ENCODE measurements at places on chromosomes 1 and 21.

DNA sequence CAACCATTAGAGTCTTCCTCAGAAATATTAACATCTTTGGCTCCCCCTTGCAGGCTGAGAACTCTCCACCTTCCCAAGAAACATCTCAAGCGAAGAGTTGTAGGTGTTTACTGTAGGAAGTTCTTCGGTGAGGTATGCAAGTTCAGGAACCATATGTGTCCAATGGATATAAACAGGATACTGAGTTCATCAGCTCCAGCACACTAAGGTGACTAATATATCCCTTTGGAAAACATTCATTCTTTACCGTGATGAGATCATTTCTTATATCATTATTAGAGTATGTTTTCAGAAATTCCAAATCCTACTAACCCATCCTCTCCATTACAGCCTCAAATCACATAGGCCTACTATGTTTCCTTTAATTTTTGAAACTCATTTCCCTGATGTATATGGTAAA, 37.3 kb upstream of the PRMT6 start:
- no peak for DNase-seq

GRCh38 chr1:175834597-175834996, 91.2 kb upstream of the TNR start:
- DNase-seq = no peak

DNA sequence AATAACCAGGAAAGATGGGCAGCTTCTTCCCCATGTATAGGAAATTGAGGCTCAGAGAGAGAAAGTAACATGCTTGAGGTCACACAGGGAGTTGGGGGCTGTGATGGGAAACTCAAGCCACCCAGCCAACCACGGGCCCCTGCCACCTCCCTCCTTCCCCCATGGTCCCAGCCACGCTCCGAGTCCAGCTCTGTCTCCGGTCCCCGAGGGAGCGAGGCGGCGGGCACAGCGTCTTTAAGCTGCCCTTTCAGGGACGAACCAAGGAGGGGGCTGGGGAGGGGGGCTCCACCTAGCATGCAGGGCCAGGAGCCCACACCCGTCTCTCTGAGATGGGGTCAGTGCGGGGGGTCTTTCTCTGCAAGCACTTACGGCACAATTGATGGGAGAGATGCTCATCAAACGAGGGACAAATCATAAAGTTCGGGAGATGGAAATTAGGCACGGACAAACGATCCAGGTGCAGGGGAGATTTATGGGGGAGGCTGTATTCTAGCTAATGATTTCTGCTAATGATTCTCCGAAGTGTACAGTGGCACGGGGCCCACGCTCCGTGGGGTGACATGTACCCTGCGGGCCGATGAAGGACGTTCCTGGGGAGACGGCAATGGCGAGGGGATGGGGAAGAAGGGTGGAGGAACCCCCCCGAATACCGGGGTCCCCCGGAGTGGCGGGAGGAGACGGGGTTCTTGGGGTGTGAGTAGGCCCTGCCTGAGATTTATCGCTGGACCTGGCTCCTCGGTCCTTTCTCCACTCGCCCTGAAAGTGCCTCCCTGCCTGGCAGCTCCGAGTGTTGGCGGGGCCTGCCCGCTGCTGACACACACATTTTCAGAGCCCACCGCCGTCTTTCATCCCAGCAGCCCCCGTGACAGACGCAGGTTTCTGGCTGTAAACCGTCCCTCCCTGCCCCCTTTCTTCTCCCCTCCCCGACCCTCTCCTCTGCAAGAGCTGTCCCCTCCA, 31.2 kb upstream of the CASZ1 start:
- DNase-seq = no peak

DNA sequence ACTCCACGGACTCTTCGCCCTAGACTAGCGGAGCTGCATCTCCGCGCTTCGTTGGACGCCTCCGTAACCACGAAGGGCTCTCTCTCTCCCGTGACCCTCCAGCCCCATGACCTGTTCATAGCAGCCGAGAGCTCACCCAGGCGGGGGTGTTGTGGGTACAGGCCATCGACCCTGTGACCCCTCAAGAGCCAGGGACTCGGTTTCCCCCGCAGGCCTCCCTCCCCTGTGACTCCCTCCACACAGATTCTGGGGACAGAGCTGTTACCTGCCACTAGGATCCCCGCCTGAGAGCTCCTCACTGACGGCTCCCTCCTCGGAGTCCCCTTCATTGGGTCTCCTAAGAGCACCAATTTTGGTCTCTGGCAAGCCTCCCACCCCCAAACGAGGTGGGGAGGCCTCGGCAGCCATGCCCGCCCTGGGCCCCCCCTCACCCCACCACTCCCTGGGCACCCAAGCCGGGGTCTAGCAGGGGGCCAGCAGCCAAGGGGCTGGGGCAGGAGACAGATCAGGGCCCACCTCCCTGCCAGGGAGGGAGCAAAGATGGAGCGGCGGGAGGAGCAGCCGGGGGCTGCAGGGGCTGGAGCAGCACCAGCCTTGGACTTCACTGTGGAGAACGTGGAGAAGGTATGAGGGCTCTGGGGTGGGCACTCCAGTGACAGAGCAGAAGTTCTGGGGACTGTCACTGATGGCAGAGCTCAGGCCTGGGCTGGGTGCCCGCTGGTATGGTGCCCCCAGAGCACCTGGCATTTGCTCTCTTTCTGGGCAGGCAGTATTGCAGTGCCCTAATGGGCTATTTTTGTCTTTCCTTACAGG, 517 bp downstream of the IPO13 start:
- DNase-seq = no peak

DNA sequence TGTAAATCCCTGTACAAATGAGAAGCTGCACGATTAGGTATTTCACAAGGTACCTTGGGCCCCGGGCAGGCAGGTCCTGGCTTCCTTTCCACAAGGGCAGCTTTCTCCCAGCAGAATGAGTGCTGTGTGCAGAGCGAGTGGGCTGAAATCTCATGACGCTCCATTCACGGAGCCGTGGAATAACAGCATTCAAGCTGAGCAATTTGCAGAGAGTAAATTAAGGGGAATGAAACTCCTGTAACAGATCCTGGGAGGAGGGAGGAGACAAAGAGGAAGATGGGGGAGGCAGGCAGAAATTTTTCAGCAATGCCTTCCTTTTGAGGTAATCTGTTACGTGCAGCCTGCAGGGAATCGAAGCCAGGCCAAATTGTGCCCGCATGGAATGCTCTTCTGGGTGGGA, 239.9 kb downstream of the TNR start:
- DNase-seq = no peak

DNA sequence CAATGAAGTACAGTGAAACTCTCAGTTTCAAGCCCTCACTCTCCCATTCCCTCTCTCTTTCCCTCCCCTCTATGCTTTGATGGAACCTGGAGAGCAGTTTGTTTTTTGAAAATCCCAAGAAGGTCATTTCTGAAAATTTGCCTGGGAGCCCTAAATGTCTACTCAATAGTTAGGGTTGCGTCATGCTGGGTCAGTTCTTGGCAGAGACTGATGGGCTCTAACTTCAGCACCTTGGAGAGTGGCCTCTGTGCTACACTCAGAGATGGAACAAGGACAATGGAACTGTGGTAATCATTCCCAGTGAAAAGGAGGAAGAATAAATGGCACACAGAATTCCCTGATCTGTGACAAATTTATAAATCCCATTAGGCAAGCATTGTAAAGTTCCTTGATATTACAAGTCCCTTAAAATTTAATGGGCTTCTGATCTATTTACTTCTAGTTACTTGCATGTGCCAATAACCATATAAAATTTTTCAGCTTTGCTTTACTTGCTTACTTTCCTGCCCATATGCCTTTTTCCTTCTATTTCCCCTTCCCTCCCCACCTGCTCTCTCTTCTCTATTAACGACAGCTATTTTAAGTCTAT, 182.9 kb upstream of the KCND3 start:
- DNase-seq = no peak

DNA sequence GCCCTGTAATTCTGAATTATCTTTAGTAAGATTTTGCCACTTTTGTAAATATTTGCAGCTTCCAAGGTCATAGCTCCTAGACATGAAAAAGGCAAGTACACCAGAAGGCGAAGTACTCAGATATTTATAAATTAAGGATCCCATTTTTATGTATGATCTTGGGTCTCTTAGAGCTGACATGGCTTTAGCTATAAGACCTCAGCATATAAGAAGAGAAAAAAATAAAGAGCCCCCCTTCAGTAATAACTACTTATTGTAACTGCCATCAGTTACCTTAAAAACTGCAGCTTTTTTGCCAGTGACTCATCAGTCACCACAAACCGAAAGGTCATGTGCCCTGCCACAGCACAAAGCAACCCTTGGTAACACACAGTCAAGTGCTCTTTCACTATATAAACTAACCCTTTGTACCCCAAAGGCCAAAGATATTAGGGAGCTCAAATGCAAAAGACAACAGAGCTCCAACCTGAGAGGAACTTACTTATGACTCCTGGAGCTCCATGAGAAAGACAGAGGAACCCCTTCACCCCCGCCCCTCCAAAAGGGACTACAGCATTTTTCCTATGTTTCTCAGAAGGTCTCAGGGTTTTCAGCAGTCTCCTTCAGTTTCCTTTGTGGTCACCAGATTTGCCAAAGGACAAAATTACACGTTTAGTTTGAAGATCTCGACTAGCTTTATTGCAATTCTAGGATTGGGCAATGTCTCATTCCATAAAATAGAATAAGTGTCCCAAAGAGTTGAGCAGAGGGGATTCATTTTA, 219.8 kb upstream of the DUSP10 start:
- DNase-seq = no peak

DNA sequence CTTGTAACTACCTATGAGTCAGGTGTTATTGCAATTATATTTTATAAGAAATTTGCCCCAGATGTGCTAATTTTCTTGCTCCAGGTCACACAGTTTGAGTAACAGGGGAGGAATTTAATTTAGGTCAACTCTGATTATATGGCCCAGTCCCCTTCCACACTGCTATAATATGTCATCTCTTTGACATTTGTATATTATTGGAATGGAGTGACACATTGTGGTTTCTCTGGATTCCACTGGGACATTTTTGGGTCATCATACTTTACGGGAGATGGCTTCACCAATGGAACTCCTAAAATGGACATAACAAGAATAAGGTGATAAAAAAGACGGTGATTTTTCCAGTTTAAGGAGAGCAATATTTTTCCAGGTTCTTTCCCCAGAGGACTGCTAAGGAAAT, 191.2 kb downstream of the DISC1 start:
- DNase-seq = no peak

- DNase-seq = no peak
Observed at GRCh38 chr1:228669242-228669585, 66.1 kb upstream of the RHOU start.

DNA sequence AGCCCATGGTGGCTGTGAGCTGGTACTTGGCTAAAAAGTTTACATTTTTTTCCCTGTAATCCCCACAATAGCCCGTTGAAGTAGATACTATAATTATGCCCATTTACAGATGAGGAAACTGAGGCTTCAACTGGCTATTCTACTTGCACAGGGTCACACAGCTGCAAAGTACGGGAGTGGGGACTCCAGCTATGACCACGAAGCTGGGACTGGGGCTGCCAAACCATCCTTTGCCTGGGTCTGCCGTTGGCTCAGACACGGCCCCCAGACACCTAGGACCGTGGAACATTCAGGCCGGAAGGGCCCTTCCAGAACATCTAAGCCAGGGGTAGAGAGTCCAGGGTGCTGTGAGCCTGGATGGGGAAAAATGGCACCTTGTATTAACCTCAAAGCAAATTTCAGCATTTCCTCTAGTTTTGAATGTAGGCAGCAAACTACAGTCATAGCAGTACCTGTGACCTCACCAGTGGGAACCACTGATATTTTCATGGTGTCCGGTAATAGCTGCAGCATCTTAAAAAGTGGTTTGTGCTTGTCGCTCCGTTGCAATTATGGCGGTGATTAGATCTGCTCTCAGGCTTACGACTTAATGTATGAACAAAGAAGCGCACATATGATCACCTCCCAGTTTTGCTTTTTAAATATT, 4.3 kb downstream of the TP73 start:
- no peak for DNase-seq

DNA sequence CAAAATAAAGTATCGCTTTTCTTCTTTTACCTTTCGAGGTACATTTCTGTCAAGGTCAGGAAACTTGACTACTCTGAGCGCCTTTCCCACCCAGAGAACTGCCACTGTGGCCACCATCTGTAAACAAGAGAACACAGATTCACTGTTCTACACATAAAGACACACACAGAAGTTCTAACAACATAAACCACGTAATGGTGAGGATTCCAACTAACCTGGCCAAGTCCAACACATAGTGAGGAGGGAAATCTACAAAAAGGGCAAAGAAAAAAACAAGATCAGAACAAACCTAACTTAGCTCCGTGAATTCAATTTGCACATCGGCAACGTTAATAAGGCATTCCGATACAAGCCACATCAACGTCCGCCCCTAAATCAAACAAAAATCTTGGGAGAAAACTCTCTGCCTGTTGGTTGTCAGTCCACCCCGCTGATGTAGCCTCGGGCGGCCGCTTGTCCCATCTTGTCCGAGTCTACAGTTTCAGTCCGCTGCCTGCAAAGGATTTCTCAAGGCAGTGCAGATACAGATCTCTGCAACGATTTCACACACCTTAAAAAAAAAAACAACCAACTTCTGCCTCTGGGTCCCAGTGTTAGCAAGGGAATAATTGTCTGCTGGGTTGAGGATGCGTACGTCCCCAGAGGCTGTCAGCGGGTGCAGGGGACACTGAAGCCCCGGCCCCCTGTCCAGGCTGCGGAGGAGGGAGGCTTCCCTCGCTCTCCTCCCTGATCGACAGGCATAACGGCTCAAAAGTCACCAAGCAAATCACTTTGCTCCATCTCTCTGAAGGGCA, 1.0 kb downstream of the SLC35D1 start:
- peak; percentile 2 for DNase-seq

DNA sequence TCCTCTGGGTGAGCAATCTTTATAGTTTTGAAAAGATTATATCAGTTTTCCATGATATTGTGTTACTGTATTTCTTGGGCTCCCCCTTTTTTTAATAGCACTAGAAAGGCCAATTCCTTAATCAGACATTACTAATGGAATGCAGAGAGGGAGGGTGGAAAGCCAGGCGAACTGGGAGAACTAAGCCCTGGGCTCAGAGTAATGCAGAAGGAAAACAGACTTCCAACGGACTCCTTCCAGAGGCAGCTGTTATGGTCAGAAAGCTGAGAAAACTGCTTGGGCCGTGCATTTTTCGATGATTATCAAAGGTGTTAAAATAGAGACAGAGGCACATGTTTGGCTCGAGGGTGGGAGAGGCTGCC, 206.3 kb downstream of the FOXD2 start:
- no peak for DNase-seq

GRCh38 chr1:78633209-78633608, 13.0 kb downstream of the IFI44L start:
- no peak for DNase-seq

- no peak for DNase-seq
Observed at GRCh38 chr1:42753070-42753469, 13.0 kb upstream of the CLDN19 start.
